ENCODE measurements at places on chromosomes 12 and 14.

DNA sequence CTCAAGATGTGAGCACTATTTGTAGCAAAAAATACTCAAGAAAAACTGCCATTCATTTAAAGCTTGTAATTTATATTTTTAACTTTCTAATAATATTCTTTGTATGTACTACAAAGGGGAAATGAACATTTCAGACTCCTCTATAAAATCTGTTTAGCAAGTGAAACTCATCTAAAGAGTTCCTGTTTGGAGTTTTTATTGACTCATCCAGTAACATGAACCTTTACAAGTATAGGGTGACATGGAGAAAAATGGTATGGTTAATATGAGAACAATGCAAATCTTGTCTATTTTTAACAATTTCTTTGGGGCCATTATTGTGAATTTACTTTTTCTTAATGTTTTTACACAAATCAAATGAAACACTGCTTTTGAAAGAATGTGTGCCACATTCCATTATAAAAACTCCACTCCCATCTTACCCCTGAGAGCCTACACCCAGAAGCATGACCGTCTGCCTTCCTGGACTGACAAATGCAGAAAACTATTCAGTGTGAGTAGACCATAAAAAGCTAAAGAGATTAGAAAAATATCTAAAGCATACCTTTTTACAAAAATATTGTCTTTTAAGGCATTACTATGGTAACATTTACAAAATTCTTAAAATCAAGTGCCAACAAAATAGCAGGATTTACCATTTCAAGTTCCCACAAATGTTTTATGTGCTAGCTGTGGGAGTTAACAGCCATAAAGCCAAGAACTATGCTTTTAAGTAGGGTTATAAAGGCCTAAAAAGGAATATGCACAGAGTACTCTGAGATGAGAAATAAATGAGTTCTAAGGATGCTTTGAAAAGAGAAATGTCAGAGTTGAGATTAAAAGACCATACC lies 144.0 kb downstream of the ADAMTS20 start:
- peak; percentile 23 for DNase-seq

DNA sequence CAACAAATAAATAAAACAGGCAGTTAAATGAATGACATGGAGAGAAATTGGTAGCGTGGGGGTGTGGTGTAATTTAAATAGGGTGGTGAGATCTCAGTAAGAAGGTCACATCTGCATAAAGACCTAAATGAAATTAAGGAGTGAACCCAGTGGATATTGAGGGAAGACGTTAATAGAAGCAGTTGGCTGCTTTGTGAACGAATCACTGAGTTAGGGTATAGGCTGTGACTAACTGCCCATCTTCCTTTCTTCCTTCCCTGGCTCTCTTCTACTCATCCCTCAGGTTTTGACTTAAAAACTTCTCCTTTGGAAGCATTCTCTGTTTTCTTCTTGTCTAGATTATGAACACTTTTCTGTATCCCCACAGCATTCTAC lies 64.7 kb downstream of the BTG1 start:
- DNase-seq: no peak

GRCh38 chr14:72603639-72604038 lies 290.3 kb downstream of the DPF3 start:
- no peak for DNase-seq

- DNase-seq: no peak
These were observed 5.1 kb downstream of the PRKAG1 start for GRCh38 chr12:49013428-49013827.

DNA sequence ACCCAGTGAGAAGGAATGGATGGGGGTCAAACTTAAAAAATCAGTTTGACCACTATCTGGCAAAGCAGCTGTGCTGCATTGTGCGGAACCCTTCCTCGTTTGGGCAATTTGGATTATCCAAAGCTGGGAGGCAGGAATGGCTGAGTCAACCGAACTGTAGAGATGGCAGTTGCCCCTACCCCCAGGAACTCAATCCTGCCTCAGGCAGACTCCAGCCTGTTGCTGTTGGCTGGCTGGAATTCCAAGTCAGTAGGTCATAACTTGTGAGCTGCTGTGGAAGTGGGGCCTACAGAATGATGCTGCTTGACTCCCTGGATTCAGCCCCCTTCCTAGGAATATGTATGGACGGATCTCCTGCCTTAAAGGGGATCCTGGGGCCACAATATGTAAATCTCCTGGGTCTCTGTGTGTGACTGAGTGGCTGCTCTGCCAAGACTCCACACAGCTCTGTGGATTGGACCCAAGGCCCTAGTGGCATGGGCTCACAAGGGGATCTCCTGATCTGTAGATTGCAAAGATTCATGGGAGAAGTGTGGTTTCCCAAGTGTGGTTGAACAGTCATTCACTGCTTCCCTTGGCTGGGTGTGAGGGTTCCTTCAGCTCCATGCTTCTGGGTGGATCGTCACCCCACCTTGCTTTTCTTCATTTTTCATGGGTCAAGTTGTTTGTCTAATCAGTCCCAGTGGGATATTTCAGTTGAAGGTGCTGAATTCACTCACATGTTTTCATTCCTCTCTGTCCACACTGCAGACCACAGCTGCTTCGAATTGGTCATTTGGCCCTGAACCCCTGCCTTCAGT lies 19.2 kb downstream of the LUM start:
- no peak for DNase-seq

GRCh38 chr14:31659278-31659677 lies 98.1 kb downstream of the NUBPL start:
- no peak for DNase-seq

- no peak for DNase-seq
These were observed 226.9 kb downstream of the CRADD start for GRCh38 chr12:93904124-93904523.

DNA sequence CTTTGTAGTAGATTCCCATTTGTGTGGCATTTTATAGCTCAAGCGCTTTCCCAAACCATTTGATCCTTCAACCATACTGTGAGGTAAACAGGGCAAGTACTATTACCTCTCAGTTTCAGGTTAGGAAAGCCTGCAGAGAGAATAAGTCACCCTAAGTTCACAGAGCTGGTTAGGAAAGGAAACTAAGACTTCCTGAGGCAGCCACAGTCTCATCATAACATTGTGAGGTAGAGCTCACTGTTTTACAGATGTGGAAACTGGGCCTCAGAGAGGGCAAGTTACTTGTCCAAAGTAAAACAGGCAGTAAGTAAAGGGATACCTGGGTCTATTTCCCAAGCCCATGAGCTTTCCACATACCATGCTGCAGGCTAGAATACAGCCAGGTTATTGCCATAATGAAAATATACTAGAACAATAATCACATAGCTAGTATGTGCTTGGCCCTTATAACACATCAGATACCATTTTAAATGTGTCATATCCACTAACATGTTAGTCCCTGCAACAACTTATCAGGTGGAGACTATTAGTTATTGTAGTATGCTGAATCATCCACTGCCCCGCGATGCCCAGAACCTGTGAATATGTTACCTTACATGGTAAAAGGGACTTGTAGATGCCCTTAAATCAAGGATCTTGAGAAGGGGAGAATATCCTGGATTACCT lies 150.9 kb upstream of the GRIP1 start:
- DNase-seq: no peak

DNA sequence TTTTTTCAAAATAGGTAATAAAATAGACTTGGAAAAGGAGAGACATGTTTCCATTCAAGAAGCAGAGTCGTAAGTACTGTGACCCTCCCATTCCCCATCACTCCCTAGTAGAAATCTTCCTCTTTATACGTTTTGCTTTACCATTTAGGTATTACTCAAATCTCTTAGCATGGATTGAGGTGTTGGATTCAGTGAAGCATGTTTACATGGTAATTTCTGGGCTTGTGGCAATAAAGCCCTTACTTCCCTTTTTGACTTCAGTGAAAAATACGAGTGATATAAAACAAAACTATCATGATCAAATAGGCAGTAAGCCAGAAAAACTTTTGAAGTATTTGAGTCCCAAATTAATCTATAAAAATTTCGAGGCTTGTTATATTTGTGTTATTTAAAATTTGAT lies 27.4 kb downstream of the RAB21 start:
- peak; percentile 37 for DNase-seq

DNA sequence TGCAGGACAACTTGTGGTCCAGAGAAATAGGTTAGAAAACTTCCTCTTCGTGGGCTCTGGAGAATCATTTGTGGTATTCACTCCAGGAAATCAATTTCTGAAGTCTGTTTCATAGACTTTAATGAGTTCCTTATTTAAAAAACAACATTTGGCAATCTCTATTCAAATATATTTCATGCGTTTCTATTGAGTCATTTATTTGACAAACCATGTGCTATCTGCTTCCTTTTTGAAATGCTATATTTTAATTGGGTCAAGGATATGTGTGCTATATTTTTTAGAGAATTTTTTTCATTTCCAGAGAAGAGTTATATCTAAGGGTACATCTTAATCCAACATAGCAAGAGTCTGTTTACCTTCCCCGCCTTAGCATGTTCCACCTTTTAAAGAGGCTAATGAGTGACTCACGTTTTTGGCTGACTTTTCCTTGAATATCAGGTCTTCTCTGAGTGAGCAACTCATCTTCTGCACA lies 252.4 kb upstream of the EGLN3 start:
- no peak for DNase-seq

- no peak for DNase-seq
These were observed 55.5 kb downstream of the PKP2 start for GRCh38 chr12:32841061-32841460.

- DNase-seq: no peak
These were observed 306.6 kb upstream of the SOX5 start for GRCh38 chr12:24255920-24256665.

- no peak for DNase-seq
These were observed 178.5 kb upstream of the ATF7IP start for GRCh38 chr12:14187002-14187401.

GRCh38 chr14:102293781-102294180 lies 11.2 kb downstream of the MOK start:
- DNase-seq: no peak

GRCh38 chr12:89697296-89697695 lies 11.3 kb downstream of the ATP2B1 start:
- no peak for DNase-seq

GRCh38 chr12:109461846-109462756 lies 15.0 kb downstream of the KCTD10 start:
- DNase-seq: no peak

DNA sequence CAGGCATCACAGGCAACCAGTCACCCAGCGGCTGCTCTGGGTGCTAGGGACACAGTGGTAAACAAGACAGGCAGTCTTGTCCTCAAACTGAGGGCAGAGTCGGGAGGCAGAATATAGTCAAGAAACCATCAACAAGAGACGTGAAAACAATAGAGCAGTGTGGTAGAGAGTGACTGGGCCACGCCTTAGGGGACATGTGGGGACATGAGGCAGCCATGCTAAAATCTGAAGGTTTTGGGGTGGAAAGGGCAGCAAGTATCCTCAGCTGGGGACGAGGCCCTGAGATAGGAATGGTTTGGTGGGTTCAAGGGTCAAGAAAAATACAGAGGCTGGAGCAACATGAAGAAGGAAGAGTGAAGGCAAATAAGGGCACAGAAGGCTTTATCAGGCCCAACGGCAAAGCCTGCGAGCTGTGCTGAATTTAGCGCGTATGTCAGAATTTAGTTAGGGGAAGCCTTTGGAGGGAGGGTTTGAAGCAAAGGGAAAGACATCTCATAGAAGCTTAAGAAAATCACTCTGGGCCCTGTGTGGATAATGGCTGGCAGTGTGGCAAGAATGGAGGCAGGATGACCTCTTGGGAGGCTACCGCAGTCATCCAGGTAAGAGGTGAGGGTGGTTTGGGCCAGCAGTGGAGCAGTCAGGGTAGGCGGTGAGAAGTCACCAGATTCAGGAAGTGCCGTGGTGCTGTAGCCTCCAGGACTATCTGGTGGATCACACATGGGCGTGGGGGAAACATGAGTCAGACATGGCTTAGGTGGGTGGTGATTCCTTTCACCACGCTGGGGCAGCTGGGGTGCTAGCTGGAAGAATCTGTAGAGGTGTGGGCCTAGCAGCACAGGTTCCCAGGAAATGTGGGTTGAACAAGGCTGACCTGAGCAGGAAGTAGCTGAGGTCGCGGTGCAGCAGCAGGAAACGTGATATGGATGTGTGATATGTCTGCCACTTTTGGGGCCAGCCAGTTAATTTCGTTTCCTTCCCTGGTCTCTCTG lies 3.0 kb downstream of the EVL start:
- DNase-seq: peak; percentile 36

DNA sequence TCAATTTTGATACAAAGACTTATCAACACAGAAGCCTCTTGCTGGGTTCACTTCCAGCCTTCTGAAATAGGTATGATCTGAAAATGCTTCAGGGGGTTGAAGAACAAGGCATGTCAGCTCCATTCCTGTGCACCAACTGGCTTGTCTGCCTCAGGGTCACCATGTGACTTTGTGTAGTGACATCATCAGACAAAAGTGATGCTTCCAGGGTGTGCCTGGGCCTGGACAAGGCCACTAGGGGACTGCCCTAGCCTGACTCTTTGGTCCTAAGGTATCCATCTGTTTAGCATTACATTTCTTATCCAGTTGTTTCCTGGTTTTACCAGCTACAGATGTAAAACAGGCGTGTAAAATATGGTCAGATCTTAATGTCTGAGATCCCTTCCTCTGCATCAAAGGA lies 155.6 kb downstream of the CAND1 start:
- DNase-seq: no peak

DNA sequence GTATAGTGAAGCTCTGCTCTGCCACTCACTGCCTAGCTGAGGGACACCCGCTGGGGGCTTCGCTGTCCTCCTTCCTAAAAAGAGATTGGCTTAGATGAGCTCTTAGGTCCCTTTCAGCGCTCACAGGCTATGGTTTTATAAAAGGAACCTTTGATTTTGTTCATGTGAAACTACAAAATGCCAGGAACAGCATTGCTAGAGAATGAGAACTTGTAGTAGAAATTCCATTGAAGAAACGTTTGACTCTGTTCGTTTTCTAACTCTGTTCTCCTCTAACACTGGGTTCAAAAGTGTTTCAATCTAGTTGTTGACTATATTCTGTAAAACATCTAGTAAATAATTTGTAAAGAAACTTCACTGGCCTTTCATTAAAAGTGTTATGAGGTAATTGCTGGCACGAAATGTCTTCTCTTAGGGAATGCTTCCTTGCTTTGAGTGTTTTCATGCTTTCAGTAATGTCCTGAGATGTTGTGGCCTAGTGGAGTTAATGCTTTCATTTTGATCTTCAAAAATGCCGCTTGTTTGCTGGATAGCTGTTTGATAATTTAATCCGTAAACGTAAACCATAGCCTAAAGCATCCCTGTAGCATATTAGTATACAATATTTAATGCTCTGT lies 1.6 kb downstream of the MARK3 start:
- no peak for DNase-seq

GRCh38 chr12:40435951-40436350 lies 211.2 kb downstream of the LRRK2 start:
- no peak for DNase-seq

DNA sequence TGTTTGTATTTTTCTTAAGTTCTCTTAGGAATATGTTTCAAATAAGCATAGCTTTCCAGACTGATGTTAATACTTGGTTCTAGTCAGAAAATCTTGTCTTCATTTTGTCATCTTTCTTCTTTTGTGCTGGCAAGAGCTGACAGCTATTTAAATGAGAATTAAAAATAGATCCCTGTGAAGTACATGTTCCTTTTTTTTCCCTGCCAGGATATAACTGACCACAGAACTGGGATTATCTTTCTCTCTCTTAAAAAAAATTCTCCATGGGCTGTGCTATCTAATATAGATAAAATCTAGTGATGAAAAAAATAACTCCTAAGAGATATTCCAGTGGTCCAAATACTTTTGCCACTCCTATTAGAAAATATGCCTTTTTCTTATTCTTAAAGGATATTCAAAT lies 163.4 kb downstream of the AKAP6 start:
- DNase-seq: no peak

- no peak for DNase-seq
These were observed 17.9 kb upstream of the DHRS7 start for GRCh38 chr14:60183138-60183537.

GRCh38 chr12:32265951-32266350 lies 133.4 kb upstream of the FGD4 start:
- DNase-seq: peak; percentile 21
